ENCODE measurements at places on chromosomes 2 and 18. TPM values are rescaled to one million over a fixed set of nuclear protein-coding genes. Genes with fewer than 3 reads are reported as not detected.

DNA sequence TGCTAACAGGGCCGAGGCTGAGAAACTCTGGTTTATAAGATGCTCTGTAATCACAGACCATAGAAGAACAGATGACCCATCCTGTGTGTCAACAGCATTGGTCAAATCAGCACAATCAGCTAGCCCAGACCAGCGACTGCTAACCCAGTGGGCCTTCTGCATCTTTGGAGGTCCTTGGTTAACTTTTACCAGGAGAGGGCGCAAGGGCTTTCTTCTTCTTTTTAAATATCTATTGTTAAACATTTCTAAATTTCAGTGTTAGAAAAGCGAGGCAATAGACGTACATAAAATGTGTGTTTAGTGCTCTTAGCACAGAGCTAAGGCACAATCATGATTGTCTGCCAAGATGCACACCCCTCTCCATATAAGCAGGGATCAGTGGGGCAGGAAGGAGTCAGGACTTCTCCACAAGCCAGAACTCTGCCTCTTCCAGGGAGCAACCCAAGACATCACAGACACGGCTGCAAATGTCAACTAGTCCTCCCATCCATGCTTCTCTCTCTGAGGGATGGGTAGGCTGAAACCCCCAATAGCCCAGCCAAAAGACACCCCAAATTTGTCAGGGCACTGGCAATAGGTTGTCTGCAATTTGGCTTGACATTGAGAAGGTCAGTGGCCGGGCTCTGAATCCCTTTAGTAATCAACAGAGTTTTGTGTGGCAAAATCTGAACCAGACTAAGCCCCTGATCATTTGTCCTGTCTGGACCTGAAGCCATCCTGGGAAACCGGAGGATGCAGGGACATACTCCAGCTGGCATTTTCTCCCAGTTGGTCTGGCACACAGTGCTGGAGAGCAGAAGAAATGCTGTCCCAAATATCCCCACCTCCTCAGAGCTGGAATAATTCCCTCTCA is 188.2 kb downstream of the BCL2 start:
- DNase-seq: peak; percentile 81

GRCh38 chr2:161044921-161045320 is 115.3 kb upstream of the TANK start:
- no peak for DNase-seq

DNA sequence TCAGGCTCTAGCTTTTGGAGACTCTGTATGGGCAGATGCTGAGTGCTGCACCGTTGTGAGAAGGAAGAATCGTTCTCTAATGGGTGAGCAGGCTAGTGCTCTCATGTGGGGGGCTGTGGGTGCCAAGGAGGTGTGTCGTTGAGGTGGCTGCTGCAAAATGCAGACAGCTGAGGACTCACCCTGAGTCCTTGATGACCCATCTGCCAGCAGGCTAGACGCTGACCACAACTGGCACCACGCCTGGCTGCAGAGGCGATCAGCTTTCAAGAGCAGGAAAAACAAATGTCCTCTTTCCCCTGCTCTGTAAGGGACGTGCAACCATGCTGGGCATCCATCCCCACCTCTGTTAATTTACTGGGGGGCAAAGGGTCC is 48.2 kb downstream of the HAUS1 start:
- no peak for DNase-seq

GRCh38 chr2:221573430-221574230 is 1.5 kb upstream of the EPHA4 start:
- DNase-seq: peak; percentile 87

GRCh38 chr18:6873040-6873751 is 143.7 kb downstream of the ARHGAP28 start:
- no peak for DNase-seq

DNA sequence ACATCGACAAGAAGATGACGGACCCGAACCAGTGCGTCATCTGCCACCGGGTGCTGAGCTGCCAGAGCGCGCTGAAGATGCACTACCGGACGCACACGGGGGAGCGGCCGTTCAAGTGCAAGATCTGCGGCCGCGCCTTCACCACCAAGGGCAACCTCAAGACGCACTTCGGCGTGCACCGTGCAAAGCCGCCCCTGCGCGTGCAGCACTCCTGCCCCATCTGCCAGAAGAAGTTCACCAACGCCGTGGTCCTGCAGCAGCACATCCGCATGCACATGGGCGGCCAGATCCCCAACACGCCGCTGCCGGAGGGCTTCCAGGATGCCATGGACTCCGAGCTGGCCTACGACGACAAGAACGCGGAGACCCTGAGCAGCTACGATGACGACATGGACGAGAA is 14.4 kb downstream of the SALL3 start:
- DNase-seq: no peak

GRCh38 chr2:215851082-215851481 is 162.3 kb downstream of the MREG start:
- DNase-seq: no peak

DNA sequence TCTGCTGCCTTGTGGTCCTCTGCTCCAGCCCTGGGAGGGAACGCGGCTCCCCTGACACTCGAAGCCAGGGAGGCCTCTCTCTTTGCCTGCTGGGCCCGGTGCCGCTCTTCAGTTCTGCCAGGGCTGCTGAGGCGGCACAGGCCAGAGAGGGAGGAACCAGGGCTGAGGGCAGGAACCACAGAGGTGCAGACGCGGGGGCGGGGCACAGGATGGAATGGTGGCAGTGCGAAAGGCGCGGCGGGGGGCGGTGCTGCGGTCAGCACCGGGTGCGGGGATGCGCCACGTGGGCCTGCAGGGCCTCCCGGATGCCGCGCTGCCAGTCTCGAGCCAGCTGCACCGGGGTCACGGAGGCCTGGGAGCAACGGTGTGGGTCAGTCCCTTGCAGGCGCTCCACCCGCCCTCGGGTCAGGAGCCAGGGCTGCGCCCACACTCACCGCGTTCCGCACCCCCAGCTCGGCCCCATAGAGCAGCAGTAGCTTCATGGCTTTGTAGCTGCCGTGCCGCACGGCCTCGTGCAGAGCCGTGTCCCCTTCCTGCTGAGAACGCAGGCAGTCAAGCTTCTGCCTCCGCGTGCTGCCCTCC is 4.4 kb downstream of the ANKRD23 start:
- DNase-seq: peak; percentile 72

Gene HRH4
- total RNA-seq: 0.23 TPM

Gene VWC2L
- total RNA-seq: not detected

Gene MBOAT2
- total RNA-seq: 4.2 TPM

Gene MEP1B
- total RNA-seq: not detected
